ENCODE measurements at places on chromosomes 1 and 21. TPM values are rescaled to one million over a fixed set of nuclear protein-coding genes. Genes with fewer than 3 reads are reported as not detected.

DNA sequence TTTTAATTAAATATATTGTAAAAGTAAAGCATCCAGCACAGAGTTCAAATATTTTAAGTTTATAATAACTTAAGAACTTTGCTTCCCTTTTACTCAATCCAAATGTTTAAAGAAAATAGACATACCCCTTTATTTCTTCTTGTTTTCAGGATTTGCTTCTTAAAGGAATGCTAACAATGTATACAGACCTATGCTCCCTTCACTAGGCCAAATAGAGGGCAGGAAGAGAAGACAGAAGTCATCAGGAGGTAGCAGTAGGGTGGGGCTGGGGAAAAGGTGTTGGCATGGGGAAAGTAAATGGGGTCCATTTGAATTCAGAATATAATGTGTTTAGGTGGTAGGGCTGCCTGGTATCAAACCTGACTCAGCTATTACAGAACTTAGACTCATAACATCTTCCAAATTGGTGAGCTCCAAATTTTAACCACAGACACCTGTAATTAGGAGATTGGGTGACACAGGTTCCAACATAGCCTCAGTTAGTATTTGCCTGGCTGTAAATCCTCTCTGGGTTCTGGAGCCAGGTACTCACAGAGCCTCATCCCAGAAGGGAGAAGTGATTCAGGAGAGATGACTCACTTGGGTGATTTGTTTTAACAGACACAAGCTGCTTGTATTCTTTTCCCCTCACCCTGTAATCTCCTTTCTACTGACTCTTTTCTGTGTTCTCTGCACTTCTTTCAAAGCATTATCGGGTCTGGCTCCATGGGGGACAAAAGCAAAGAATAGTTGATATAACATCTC is 60.1 kb upstream of the DUSP10 start:
- no peak for DNase-seq

DNA sequence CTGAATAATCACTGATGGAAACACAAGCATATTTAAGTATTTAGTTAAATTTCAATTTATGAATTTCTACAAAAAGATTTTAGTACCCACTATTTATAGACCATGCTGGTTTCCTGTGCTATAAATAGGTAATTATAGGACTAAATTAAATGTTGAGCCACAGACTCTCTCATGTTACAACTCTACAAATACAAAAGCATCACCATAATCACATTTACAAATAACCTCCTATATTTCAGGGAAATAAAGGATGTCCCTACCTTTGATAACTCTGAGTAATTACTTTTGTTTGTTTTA is 32.6 kb upstream of the CCDC190 start:
- no peak for DNase-seq

DNA sequence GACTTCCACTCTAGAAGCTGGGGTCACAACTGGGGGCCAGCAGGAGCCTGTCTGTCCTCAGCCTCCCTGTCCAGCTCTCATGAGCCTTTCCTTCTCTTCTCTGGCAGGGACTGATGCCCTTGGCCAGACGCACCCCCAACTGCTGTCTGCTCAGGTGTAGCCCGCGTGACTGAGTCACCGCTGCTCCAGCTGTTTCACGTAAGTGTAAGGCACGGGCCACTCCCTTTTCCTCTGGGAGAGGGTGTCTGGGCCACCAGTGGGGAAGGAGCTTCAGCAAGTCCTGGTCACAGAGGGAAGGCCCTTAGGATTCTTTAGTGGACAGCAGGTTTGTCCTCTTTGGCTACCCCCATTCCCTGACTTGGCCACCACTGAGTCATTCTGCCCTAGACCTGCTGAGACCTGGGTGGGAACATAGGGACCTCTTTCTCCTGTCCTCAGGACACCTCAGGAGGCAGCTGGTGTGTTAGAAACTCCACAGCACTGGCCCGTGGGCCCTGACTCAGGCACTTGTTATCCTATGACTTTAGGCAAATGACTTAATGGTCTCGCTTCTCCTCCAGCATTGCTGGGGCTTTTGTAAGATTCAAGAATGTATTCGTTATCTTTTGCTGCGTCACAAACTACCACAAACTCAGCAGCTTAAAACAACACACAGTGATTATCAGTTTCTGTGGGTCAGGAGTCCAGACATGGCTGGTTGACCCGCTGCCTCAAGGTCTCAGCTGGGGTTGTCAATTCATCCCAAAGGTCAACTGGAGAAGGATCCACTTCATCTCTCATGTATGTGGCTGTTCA is 64.8 kb downstream of the FAM163A start:
- no peak for DNase-seq

GRCh38 chr1:29966526-29967045 is 730.3 kb downstream of the PTPRU start:
- no peak for DNase-seq

Gene MTARC1
- 12.0 TPM for total RNA-seq
